Activated CD4-positive, alpha-beta T cell treated with anti-CD3 and anti-CD28 coated beads, Interleukin-2, amount 50 U/mL, for 48 hours (primary cell): ENCODE measurements at places on chromosomes 7 and 10.

- no peak for DNase-seq
Measured at GRCh38 chr10:128296253-128297007, 170.2 kb upstream of the MKI67 start.

GRCh38 chr7:75842836-75843446 is 29.3 kb upstream of the CCL24 start:
- peak; percentile 61 for DNase-seq

GRCh38 chr10:10271639-10272192 is 746.0 kb upstream of the CELF2 start:
- no peak for DNase-seq

- DNase-seq = no peak
Measured at GRCh38 chr7:301291-302053, 11.5 kb downstream of the FOXL3 start.

- no peak for DNase-seq
Measured at GRCh38 chr10:101986624-101986971, 69.4 kb downstream of the ARMH3 start.

- no peak for DNase-seq
Measured at GRCh38 chr10:89952751-89953150, 251.4 kb downstream of the KIF20B start.

DNA sequence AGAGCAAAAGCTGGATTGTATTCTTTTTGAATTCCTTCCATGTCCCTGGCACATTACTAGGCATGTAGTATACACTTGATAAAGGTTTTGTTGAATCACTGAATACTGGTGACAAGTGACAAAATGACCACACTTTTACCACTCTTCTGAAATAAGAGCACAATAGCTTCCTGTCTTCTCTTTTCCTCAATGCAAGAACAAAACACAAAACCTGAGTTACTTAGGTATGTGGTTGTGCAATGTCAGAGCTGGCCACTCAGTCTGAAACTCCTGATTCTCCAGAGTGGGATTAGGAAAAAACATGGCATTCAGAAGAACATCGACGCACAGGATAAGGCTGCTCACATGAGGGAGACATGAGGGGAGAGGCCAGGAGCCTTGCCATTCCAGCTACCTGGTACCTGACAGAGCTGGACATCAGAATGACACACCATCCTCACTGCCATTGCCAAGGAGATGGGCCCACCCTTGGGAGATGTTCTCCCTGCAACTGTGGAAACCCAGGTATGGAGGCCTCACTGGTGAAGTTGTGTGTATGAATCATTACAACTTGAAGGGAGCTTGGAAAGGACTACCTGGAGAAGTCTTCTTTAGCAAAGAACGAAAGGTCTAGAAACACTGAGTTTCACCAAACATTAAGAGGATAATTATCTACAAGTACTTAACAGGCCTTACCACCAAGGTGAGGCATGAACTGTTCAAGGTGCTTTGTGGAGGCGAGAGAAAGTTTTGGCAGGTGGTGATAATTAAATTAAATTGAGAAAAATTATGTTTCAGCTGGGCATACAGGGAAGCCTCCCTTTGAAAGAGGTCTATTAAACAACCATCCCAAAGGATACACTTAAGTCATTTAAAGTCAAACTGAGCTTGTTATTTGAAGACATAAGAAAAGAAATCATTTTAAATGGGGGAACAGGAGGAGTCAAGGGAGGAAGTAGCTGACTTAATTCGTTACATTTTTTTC is 246.5 kb upstream of the AOAH start:
- no peak for DNase-seq

- DNase-seq = no peak
Measured at GRCh38 chr10:7710446-7710845, 7.3 kb downstream of the ITIH2 start.

DNA sequence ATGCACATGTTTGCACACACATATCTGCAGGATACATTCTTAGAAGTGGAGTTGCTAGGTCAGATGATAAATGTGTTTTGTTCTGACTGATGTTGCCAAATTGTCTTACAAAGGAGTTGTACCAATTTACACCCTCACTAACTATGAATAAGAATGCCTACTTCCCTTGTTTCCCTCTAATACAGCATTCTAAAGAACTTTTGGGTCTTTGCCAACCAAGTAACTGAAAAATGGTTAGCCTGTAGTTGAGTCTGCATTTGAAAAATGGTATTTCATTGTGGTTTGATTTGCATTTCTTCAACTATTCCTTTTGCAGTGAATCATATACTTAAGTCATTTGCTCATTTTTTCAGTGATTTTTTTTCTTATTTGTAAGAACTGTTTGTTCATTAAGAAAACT is 48.4 kb downstream of the TMEM26 start:
- no peak for DNase-seq
